GM13976 (cell line): ENCODE measurements at places on chromosomes 3 and 15.

- no peak for DNase-seq
These were observed 13.1 kb upstream of the DENND4A start for GRCh38 chr15:65805019-65805745.

DNA sequence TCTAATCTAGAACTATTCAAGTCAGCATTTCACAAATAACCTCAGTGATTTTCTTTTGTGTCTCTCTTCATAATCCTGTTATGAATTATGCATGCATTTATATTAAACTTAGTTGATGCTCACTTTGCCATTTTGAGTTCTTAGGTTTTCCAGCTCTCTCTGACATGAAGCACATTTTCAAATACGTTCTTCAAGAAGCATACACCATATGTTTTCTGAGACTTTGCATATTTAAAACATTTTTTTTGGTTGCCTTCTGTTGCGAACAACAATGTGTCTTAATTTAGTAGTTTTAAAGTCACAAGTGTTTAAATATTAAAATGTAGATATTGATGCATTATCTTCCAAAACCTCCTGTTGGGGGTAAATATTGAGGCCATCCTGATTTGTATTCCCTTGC, 37.5 kb downstream of the SH3GL3 start:
- no peak for DNase-seq

DNA sequence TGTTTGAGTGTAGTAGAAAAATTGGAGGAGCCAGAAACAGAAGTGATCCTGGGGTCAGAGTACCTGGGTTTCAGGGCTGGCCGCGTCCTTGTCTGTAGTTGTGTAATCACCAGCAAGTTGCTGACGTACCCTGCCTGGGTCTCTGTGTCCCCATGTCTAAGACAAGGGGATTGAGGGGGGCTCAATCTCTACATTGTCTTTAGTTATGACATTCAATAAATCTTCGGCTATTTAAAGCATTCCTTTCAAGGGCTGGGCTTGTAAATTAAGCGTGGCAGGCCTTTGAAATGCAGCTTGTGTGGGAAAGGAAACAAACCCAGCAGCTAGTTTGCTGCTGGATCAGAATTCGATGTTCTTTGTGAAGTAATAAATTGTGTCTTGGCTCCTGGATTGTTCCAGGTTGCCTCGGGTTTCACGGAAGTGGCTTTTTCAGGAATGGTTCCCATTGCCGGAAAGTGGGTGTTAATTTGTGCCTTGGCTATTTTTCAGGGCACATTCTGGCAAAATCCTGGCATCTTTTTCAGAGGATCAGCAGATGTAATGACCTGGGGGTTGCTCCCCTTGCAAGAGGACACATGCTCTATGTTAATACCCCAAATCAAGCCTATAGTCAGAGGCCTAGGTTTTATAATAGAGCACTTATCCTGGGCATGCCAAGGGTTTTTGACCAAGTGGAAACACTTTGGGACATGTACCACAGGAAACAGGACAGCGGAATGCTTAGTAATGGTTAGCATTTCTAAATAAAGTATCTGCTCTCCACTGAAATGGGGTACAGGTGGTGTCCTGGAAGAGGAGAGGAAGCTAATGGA, 294.8 kb upstream of the NR2E3 start:
- no peak for DNase-seq

DNA sequence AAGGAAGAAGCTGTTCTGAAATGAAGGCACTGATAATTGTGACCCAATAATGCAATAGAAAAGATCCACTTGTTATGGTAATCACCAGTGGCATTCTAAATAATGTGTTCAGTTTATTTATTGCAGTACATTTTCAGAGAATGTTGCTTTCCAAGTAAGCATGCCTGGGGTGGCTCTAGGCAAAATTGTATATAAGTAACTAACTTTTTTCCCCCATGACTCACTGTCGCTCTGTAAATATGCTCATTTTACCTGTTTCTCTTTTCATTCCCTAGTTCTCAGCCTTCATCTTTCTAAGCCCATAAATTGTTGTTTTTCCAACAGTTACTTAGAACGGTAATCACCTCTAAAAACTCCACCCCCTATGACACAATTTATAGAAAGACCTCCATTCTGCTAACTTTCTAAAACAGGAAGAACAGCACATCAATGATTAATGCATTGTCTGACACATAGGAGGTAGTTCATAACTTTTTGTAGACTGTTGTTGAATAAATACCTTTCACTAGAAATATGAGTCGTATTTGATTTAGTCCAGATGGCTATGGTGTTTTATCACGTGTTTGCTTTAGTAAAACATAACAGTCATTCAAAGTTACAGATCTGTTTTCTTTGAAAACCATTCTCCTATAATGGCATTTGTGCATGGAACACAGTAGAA, 143.1 kb downstream of the LSAMP start:
- no peak for DNase-seq
